ENCODE measurements at places on chromosomes 5 and 9.

DNA sequence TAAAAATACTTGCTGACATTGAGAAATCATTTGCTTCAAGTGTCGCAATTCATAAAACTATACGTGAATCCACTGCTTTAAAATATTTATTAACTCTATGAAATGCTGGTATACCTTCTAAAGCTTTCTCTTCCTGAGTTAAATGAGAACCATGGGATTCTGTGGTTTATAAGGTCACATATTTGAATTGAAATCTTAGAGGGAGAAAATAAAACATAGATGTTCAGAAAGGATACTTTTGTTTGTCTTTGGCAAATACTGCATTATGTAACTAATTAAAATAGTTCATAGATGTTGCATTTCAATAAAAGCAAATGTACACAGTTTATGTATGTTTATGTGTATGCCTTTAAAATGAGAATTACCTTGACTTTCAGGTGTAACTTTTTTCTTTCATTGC is 250.1 kb downstream of the FAM170A start:
- DNase-seq: no peak

DNA sequence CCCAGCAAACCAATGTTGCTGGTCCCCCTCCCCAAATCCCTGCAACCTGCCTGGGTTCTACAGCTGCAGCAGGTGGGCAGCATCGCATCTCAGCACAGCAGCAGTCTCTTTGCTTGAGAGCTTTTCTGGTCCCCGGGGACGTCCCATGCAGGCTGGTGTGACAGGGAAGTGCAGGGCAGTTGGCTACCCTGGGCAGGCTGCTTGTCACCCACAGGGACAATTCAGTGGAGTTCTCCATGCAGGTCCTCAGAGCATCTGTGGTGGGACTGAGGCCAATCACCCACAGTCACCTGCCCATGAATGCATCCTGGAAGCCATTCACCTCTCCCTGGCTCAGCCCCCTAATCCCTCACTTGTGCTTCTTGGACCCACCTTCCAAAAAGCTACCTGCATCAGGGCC is 43.9 kb upstream of the SEMA4D start:
- no peak for DNase-seq

DNA sequence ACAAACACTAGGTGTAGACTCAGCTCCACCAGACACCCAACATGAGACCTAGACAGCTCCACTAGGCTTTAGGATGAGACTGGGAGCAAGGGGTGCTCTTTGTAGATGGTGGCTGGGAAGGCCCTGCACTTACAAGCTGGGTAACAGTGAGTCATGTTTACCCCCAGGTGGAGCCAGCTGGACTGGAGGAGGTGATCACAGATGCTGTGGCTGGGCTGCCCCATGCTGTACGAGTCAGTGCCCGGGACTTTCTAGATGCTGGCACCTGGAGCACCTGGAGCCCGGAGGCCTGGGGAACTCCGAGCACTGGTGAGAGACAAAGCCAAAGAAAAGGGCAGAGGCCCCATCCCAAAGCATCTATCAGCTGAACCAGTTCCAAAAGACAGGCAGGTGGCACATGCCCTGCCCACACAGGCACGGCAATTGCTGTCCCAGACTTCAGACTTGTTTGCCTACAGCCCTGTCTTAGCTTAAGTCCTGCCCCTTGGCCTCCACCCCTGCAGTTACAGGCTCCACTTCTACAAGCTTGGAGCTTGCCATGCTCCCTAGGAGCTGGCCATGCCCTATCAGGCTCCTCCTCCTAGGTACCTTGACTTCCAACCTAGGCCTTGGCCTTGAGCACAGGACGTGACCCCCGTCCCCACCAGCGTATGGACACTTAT is 2.7 kb downstream of the CCL27 start:
- DNase-seq: no peak

- no peak for DNase-seq
These were observed 74.3 kb downstream of the AMBP start for GRCh38 chr9:114003758-114004157.

GRCh38 chr5:80187421-80188090 is 68.3 kb downstream of the SERINC5 start:
- no peak for DNase-seq

Data from H54 (cell line).